ENCODE measurements at places on chromosomes 1 and 21.
A peak's percentile ranks its signal among the peaks of the same experiment; 100 is the strongest.

- DNase-seq, result no peak
Observed at GRCh38 chr21:44890338-44890931, 16.9 kb upstream of the PTTG1IP start.

GRCh38 chr1:84899969-84900368, 7.0 kb upstream of the LPAR3 start:
- DNase-seq, result no peak

GRCh38 chr1:86423473-86423872, 498 bp upstream of the CLCA2 start:
- no peak for DNase-seq

DNA sequence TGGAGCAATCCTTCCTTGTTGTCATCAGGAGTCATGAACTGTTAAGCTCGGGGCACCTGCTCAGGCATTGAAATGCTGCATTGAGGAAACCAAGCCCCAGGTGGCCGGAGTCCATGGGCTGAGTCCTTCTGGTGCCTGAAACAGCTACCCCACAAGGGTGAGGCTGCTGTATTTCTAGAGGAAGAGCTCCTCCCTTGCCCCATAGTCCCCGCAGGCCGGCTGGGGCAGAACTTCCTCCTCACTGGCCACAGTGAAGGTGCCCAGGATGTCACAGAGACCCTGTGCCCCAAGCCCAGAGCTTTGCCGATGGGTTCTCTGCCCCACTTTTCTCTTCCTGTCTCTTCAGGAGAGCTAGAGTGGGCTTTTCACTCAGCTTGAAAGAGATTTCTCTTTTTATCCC, 80.8 kb upstream of the GCLM start:
- no peak for DNase-seq

- DNase-seq, result peak; percentile 83
Observed at GRCh38 chr1:244757091-244757939, 78.1 kb upstream of the COX20 start.

- peak; percentile 87 for DNase-seq
Observed at GRCh38 chr1:11037740-11038182, 9.3 kb downstream of the MASP2 start.

GRCh38 chr1:106897976-106898375, 158.5 kb upstream of the PRMT6 start:
- DNase-seq, result no peak

DNA sequence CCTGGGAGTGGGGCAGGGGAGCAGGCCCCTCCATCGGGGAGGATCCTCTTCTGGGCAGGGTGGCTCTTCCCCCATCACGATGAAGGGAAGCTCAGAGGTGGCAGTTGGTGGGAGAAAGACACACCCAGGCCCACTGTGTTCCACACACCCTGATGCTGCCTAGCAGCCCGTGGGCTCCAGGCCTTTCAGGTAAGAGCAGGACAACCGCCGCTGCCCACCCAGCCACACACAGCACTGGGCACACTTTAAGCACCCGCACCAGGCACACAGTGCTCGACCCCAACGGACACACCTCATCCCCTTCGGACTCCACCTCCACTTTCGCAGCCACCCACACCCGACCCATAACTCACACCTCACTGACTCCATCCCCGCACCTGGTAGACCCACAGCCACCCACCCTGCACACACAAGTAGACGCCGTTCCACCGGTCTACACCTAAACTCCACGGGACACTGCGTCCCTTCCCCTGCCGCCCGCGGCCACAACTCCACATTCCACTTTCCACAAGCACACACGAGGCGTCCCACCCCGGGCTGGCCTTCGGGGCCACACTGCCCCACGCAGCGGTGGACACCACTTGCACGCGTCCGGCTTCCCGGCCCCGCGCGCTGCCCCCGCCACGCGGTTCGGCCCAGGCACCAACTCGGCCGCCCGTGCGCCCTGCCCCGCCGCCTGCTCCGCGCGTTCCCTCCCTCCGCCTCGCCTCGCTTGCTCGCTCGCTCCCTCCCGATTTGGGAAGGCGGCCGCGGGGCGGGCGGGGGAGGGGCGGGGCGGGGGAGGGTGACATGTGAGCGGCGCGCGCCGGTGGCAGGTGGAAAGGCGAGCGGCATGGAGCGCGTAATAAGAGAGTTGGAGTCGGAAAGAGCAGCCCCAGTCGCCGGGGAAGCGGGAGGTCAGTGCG, at the start of gene KCNQ4:
Gene KCNQ4, plus strand, starts transcription at position 787 of the 905 bp plus-strand sequence. CDS start 307 bp downstream, outside the sequence.
- peak; percentile 12 for DNase-seq

DNA sequence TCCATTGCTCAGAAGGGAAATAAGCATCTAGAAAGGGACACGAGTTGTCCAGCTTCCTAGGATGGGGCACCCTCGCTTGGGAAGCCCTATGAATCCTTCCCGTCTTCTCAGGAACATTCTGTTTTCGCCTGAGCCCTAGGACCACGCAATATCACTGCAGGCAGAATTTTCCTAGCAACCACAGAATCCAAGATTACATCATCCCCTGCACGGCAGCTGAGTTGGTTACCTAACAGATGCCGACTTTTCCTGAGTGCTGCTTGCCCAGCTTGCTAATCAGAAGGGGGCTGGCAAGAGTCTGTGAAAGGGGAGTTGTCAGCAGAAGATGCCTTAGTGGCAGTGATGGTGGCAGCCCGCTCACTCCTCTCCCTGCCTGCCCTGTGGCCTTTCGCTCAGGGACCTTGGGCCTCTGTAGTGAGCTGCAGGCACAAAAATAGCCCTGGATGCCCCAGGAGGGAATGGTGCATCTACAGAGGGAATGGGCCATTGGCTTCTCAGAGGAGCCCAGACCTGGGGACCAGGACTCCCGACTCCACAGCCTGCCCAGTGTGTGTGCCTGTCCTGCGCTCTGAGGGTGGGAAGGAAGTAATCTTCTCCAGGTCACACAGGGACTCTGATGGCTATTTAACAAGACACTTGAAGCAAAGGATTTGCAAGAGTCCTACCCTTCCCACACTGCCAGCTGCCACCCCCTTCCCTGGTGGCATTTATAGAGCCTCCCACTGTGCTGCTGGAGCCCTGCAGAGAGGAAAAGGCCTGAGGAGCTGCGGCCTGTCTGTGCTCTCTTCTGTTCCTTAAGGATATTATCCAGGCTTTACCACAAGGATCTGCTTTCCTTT, 28.9 kb upstream of the CLSTN1 start:
- peak; percentile 47 for DNase-seq

DNA sequence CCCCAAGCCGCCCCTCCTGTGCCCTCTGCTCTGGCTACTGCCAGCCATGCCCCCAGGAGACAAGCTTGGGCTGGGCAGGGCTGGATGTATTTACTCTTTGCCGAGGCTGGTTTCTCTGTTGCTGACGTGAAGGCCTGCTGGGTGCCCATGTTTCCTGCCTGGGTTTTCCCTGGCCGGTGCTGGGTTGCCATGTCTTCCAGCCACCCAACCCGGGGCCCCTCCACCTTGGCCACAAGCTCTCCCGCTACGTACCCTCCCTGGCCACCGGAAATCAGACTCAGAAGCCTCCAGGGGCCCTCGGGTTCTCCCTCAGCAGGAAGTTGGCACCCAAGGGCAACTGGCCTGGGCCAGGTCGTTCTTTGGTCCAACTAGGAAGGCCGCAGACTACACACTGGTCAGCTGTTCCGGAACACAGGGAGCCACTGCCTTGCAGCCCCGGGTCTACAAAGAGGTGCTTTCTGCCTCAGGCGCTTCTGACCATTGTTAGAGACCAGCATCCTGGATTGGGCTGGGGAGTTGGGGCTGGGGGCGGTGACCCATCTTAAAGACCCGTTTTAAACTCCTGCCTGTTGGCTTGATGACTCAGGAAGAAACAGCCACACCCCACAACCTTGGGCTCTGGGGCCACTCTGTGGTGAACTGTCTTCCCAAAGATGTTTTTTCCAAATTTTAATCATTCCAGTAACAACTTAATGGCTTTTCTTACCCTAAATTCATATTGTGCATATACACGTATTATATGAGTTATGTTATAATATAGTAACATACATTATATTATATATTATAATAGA, 71.2 kb upstream of the RUNX3 start:
- DNase-seq, result no peak

- no peak for DNase-seq
Observed at GRCh38 chr21:20016435-20017005, 981.7 kb upstream of the NCAM2 start.

DNA sequence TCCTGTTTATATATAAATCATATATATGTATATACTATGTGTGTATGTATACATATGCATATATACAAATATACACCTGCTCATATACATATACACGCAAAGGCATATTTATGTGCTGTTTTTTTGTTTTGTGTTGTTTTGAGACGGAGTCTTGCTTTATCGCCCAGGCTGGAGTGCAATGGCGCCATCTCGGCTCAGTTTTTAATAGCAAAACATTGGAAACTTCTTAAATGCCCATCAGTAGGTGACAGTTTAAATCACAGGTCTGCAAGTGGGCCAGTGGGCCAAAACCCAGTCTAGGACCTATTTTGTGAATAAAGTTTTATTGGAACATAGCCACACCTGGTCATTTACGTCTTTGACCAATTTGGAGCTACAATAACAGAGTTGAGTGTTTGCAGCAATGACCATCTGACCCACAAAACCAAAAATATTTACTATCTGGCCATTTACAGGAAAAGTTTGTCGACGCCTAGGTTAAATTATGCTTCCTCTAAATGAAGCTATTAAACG, 132.3 kb downstream of the TOMM20 start:
- DNase-seq, result peak; percentile 21

GRCh38 chr1:18761948-18762840, 97.3 kb downstream of the TAS1R2 start:
- no peak for DNase-seq

All from fibroblast of lung (primary cell).